ENCODE measurements at places on chromosomes 6 and 20.

DNA sequence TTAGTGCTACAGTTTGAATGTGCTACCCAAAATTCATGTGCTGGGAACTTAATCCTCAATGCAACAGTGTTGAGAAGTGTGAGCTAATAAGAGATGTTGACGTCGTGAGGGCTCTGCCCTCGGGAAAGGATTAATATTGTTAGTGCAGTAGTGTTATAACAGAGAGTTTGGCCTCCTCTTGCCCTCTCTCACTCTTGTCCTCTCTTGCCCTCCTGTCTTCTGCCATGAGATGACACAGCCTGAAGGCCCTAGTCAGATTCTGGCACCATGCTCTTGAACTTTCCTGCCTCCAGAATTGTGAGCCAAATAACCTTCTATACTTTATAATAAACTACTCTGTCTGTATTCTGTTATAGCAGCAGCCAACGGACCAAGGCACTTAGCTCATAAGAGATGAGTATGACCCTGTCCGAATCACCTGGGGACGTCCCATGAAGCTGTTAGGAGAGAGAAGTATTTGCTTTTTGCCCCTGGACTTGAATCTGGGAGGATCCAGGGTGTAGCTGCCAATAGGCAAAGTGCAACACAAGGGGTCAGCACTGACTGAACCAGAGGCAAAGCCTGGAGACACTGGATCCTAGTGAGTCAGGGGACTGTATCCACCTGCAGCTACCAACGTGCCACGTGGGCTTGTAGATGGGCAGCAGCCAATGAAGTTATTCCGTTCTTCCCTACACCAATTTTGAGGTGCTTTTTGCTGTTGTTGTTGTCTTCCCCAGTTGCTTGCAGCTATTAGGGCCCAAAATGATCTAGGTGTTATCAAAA is 233.7 kb downstream of the THBS2 start:
- DNase-seq = no peak

- DNase-seq = no peak
Observed at GRCh38 chr6:2213086-2213485, 32.3 kb downstream of the GMDS start.

GRCh38 chr6:28252009-28252975 is at the start of gene ZKSCAN4:
Gene ZKSCAN4 (minus strand): TSS chr6:28252269. CDS start chr6:28251980, 289 bp downstream.
- peak; percentile 24 for DNase-seq

GRCh38 chr20:36445847-36446246 is 95.5 kb upstream of the MYL9 start:
- DNase-seq = no peak

DNA sequence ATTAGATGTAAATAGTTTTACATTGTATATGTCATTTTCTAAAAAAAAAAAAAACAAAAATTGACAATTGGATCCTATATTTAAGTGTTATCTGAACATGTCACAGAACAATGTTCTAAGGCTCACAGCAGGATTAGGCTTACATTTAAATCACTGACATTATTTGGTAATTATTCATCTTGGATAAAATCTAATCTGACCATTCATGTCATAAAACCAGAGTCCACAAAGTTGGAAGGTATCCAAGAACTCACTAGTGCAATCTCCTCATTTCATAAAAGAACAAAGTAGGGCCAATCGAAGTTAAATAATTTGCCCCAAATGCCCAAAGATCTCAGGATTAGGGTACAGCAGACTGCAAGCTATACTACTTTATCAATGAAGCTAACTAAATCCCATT is 73.0 kb downstream of the PDSS2 start:
- no peak for DNase-seq

DNA sequence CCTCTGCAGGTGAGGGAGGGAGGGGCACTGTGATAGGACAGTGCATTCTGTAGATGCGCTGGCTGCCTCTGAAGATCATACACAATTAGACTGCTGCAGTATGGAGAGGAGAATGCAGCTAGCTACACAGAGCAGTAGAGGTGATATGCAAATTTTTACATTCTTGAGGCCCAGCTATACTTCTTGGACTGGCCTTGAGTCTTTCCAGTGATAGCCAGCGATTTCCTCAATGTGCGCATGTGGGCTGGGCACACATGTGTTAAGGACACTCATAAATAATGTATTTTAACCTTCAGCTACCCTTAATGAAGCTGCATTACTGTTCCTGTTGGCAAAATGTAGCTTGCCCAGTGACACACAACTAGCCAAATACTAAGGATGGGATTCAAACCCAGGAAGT is 19.0 kb downstream of the TTPAL start:
- no peak for DNase-seq

GRCh38 chr6:72890671-72891070 is 268.8 kb downstream of the KCNQ5 start:
- DNase-seq = no peak

GRCh38 chr6:2911171-2911570 is 8.1 kb upstream of the SERPINB9 start:
- DNase-seq = no peak

GRCh38 chr20:38181207-38181801 is 16.2 kb upstream of the TGM2 start:
- DNase-seq = no peak

DNA sequence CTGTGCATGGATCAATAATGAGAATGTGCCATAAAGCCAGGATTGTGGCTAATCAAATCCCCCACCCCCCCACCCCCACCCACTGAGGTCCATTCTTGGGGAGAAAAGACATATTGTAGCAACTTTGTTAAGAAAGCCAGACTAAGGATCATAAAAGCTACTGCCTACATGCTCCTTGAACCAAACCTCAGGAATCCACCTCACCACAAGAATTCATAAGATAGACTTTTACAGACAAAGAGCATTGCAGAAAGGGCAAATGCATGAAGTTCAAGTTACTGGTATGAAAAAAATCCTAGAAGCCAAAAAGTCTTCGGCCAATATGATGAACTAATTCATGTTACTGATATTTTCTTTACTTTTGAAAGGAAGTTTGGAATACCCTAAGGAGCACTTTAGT is 187.9 kb upstream of the ARID1B start:
- no peak for DNase-seq

DNA sequence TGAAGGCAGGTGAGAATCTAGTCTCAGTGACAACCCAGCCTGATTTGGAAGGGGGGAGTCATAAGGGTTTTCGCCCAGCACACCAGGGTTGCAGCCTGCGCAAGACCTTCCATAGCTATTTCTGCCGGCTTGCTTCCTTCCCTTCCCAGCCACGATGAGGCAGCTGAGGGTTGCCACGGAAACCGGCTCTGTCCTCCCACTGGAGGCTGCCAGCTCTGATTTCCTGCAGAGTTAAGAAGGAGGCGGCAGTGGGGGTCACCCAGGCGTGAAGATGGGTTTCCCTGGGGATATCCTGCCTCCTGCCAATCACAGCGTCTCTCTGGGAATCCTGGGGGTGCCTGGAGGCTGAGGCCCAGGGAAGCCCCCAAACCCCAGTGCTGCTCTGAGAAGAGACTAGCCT is 23.1 kb upstream of the KCNB1 start:
- peak; percentile 39 for DNase-seq

- no peak for DNase-seq
Observed at GRCh38 chr20:57618764-57619050, 1.5 kb downstream of the ZBP1 start.

- no peak for DNase-seq
Observed at GRCh38 chr6:103122766-103123601, 1729.5 kb downstream of the GRIK2 start.

GRCh38 chr20:51139891-51140290 is 117.0 kb upstream of the KCNG1 start:
- peak; percentile 56 for DNase-seq

- no peak for DNase-seq
Observed at GRCh38 chr20:46945465-46945864, 50.8 kb downstream of the EYA2 start.

DNA sequence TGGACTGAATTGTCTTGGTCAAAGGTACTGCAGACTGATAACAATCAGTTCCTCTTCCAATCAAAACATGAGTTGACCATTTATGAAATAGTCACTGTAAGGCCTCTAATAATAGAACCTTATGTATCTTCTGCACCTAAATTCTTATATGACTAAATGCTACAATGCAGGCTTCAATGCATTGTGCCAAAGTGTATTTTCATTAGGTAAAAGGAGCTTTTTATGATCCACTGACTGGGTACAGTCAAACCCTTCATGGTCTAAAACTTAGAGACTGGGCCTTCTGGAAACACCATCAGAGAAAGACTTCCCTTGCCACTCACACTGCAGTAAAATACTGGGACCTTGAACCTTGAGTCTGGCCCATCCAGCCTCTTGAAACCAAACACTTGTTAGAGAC is 16.3 kb downstream of the LGSN start:
- no peak for DNase-seq
